ENCODE measurements at places on chromosomes 7 and 10.

DNA sequence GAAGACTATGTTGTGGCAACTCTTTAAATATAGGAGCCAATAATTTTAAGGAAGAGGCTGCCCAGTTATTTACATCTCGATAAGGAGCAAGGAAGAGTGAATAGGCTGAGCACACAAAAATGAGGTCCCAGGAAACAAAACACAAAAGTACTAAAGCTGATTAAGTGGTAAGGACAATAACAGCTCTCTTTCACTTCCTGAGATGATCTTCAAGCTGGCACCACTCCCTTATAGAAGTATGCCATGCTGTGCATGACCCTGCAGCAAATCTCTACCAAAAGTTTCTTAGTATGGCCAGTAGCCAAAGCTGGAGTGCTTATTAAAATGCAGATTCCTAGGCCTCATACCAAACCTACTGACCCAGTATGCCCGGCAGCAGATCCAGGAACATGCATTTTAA lies 39.7 kb downstream of the CADPS2 start:
- no peak for DNase-seq

GRCh38 chr10:131243076-131243475 lies 68.4 kb downstream of the TCERG1L start:
- DNase-seq, result no peak

DNA sequence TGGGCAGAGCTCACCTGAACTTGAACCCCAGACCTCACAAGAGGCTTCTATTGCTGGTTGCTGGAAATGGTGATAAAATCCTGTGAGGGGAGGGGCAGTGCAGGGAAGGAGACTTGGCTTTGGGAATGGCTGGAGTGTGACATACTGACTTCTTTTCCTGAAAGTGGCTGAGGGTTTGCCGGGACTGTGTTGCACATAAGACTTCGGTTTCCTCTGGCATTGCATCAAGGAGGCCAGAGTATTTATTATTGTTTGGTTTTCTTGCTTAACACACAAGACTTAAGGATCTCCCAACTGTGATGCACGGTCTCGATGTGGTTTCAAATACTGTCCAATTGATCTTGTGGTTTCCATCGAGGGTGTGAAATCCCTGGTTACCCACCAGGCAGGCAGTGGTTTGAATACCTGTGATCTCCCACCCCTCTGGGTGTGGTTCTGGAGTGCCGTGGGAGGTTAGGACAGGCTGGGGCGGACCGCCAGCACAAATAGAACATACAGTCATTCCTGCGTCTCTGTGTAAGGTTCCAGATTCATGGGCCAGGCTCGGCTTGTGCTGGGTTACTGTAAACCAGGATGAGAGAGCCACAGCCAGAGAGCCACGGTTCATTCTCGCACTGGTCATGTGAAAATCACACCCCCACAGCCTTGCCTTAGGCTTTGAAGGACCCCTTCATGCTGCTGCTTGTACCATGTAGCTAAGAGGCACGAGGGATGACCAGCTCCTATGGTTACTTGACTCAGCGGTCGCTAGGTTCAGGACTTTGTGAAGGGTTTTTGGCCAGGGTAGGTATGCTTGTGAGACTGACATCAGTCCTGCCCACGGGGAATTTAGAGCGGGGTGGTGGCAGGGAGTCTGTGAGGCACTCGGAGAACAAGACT lies 39.2 kb downstream of the WBP1L start:
- no peak for DNase-seq

DNA sequence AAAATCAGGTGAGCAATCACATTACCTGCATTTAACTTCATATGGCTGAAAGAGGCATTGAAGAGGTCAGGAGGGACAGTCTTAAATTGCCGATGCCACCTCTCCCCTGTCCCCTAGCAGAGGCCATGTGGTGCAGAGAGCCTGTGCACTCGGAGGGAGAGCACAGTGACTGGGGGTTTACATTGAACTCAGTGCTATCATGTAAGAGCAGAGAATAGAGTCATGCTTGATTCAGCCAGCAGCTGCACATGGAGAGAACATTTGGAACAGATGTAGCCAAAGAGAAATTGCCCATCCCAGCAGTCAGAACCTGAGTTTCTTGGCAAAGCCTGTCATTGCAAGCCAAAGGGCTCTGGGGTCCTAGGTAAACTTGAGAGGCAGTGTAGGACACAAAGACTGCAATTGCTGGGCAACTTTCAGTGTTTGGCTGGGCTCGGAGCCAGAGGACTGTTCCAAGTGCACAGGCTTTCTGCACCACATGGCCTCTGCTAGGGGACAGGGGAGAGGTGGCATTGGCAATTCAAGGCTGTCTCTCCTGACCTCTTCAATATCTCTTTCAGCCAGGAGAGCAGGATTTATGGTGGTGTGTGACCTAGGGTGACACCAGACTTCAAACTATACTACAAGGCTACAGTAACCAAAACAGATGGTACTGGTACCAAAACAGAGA lies 267.1 kb downstream of the REEP3 start:
- no peak for DNase-seq

- no peak for DNase-seq
Observed at GRCh38 chr10:3263747-3264146, 91.2 kb upstream of the PITRM1 start.

DNA sequence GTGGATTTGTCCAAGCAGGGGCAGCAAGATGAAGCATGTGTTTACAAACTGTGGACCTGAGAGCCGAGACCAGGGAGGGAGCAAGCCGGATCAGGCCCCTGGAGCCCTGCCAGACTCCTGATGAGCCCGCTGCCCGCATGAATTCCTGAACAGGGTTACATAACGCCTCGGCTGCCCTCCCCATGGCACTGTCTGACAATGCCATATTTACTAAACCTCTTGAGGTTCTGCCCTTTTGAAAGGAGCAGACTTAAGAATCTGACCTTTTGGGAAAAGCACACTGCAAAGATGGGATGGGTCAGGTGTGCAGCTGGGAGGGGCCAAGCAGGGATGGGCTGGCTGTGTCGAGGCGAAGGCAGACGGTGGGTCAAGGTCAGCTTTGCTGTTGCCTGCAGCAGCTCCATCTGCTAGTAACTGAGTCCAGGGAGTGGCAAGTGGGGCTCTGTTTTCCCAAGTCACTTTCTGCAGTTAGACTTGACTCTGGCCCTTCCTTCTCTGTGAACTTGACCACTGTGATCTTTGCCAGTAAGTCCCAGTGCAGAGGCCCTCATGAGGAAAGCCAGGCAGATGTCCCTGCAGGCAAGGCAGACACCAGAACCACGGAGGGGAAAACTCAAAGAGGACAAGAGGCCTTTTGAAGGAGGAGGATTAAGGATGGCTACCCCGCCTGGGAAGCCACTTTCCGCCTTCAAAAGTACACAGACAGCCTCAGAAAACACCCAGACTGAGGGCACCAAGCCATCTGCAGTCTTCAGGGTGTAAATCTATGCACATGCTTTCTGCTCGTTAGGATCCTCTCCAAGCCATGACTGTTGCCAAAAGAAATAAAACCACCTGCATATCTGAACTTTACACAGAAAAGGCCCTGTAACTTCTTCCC lies 175.8 kb downstream of the TNS3 start:
- DNase-seq, result no peak

DNA sequence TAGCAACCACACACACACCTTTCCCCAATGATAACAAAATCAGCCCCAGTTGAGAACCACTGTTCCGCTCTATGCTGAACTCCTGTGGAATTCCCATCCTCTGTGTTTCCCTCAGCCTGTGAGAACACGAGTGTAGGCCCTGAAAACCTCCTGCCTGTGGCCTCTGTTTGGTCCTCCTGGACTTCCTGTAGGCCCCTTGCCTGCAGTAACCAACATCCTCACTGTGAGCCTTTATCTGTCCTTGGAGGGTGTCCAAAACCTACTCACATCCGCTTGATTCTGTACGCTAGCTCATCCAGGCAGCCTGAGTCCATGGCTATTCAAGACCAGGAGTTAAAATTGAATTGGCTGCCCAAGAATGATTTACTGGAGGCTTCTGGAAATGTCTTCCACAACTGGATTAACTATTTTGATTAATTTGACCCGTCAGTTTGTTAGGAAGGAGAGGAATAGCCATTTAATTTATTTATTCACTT lies 149.8 kb downstream of the AKR1D1 start:
- no peak for DNase-seq

GRCh38 chr10:87585565-87586514 lies 73.8 kb upstream of the PAPSS2 start:
- DNase-seq, result no peak

GRCh38 chr7:92547579-92547978 lies 19.0 kb downstream of the RBM48 start:
- DNase-seq, result no peak

Measured in hippocampal formation (tissue), 2 donors.